Hematopoietic multipotent progenitor cell treated with erythropoietin and hydrocortisone succinate and interleukin-3 and kit ligand, for 8 days (in vitro differentiated cells): ENCODE measurements at places on chromosomes 2 and 18.
A peak's percentile ranks its signal among the peaks of the same experiment; 100 is the strongest.

DNA sequence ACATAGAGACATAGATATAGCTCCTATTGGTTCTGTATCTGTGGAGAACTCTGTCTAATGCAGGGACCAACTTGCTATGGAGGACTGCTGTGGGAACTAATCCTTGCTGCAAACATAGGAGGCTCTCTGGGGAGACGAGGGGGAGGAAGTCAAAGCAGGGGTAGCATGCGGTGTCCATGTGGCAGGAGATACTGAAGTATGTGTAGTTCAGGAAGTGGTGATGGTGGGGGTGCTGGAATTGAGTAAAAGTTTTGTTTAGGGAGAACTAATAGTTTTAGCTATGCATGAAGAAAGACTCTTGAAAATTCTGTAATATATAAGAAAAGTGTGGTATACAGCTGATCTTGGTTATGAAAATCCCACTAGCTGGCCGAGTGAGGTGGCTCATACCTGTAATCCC is 62.0 kb downstream of the ANKRD44 start:
- no peak for DNase-seq

GRCh38 chr18:27008575-27008974 is 143.1 kb upstream of the AQP4 start:
- no peak for DNase-seq

DNA sequence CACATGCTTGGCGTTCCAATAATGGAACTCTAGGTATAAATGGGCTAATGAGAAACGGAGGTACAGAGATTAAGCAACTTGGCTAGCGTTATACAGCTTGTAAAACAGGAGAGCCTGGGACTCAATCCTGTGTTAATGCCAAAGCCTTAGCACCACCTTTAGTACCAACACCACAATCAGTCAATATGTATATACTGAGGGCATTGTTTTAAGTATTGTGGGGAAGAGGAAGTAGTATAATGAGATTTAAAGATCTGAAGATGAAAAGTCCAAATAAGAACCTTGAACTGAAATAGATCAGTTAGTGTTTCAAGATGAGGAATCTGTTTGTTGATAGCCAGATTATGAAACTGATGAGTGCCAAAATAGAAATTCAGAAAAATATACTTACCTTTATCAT is 8.1 kb downstream of the MARS2 start:
- no peak for DNase-seq

DNA sequence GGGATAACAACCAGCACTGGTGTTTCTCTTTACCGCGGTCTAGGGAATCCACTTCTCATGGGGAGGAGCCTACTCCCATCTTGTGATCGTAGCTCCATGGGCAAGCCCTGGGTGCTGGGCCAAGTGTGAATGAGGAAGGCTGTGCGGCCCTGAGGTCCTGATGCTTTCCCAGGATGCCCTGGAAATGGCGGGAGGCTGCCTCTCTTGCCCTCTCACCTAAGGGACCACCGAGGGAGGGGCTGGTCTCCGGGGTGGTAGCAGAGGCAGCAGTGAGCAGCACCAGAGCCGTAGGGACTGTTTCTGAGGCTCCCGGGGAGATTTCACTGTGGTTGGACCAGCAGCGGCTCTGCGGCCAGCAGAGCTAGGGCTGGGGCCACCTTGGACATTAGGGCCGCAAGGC is 15.5 kb upstream of the NPPC start:
- no peak for DNase-seq

DNA sequence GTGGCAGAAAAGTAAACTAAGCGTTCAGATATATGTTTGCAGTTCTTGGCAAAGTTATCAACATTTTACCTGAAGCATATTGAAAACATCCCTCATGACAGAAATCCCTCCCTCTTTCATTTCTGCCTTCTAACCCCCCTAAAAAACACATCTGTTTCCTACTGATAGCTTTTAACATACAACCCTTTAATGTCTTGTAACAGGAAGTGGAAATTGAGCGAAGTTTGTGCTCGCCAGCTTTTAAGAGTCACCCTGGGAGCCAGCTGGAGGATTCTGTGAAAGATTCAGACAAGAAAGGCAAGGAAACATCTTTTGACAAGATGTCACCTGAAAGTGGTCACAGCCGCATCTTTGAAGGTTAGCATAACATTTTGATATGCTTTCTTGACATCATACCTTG is 247.4 kb downstream of the XIRP2 start:
- DNase-seq, result peak; percentile 33
